Endodermal cell (in vitro differentiated cells): ENCODE measurements at places on chromosomes 13 and 19. TPM values are rescaled to one million over a fixed set of nuclear protein-coding genes. Genes with fewer than 3 reads are reported as not detected.

GRCh38 chr13:30963791-30964190 is 31.3 kb downstream of the TEX26 start:
- no peak for DNase-seq

DNA sequence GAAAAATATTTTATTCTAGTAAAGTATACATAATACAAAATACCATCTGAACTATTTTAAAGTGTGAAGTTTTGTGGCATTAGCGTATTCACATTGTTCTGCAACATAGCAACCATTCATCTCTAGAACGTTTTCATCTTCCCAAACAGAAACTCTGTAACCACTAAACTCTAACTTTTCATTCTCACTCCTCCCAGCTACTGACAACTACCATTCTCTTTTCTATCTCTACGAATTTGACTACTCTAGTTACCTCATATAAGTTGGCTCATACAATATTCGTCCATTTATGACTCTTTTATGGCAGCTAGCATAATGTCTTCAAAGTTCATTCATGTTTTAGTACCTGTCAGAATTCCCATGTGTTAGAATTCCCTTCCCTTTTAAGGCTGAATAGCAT is 150.5 kb upstream of the MIR17HG start:
- no peak for DNase-seq

DNA sequence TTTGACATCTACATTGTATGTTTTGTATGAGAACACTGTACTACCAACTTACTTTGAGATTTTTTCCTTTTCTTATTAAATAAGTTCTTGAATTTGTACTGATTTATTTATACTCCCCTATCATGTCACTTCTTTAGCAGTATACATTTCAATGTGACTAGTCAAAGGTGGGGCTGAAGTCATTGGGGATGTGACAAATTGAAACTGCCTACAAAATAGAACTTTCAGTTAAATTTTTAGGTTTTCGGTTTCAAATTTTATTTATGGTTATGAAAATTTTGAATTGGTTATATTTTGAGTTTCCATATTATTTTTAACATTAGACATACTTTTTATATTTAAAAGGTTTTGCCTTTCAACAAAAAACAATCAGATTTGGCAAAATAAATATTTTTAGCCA is 221.6 kb downstream of the NBEA start:
- no peak for DNase-seq

The POSTN gene
- 0.28 to 1.4 TPM (median 1.4 TPM) in 3 replicates for total RNA-seq

The POMP gene
- 88.8 and 99.0 TPM in 2 replicates for total RNA-seq

- DNase-seq, result peak; percentile 77
Measured at GRCh38 chr19:1675633-1676350, 23.4 kb upstream of the TCF3 start.

The HRC gene
- total RNA-seq, result 0.57 and 0.79 TPM in 2 replicates
